CD14-positive monocyte (primary cell): ENCODE measurements at places on chromosomes 3 and 15. TPM values are rescaled to one million over a fixed set of nuclear protein-coding genes. Genes with fewer than 3 reads are reported as not detected.

DNA sequence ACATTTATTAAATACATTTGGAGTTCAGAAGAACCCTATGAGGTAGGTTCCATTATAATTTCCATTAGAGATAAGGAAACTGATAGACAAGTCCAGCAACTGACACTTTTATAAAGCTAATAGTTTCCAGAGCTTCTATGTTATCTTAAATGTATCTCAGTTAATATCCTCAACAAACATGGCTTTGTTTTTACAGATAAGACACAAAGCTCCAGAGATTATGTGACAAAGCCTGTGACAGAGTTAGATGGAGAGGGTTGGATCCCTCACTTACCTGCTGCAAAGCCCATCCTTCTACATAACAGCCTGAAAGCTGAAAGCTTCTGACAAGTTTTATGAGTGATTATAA is 473 bp upstream of the COMMD2 start:
- peaks cover 24% of the 10 kb centered on the region for H3K4me1 ChIP-seq
- H3K4me3 ChIP-seq, result peak overlapping the region; percentile 86
- no peak overlapping the region for H3K27ac ChIP-seq
- peaks cover 20% of the 10 kb centered on the region for H3K36me3 ChIP-seq

Gene PPP1R14D
- polyA plus RNA-seq, result not detected

Gene ITPKA
- polyA plus RNA-seq, result not detected

- no peaks in the 10 kb centered on the region for H3K4me1 ChIP-seq
- DNase-seq, result no peak
- no peak overlapping the region for H3K4me3 ChIP-seq
- H3K36me3 ChIP-seq, result no peaks in the 10 kb centered on the region
Observed at GRCh38 chr3:51176923-51177322, 208.2 kb upstream of the MANF start.

GRCh38 chr15:31332020-31332680 is 5.5 kb downstream of the KLF13 start:
- H3K4me1 ChIP-seq, result peaks cover 84% of the 10 kb centered on the region
- H3K36me3 ChIP-seq, result peaks cover 25% of the 10 kb centered on the region
- no peak overlapping the region for H3K27ac ChIP-seq

DNA sequence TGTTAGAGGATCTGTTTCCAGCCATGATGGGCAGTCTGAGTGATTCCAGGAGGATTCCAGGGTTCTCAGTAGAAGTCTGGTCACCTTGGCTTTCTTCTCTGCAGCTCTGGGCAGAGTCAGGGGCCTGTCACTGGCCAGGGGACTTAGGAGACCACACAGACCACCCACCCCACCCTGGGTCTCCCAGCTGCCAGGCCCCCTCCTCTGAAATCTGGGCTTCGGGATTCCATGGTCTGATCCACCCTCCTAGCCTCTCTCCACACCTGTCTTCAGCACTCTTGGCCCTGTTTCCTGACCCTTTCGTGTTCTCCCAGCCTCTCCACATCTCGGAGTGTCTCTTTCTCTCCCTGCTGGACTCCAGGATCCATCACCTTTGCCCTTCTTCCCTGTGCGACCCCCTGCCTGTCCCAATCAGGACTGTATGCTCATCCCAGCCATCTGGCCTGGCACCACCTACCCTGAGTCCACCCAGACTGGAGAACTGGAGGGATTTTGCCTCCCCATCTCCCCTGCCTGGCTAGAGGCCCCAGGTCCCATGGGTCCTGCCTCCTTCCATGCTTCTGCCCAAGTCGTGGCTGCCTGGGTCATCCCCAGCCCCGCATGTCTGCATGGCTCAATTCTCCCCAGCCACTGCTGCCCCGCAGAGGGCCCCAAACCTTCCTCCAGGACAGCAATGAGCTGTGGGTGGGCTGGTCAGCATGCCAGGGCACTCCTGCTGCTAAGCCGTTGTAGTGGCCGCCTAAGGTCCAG is 34.3 kb downstream of the GOLGA6L10 start:
- H3K4me1 ChIP-seq, result no peaks in the 10 kb centered on the region
- DNase-seq, result no peak
- no peak overlapping the region for H3K4me3 ChIP-seq
- no peaks in the 10 kb centered on the region for H3K36me3 ChIP-seq

Gene DPPA2
- not detected for polyA plus RNA-seq

- no peaks in the 10 kb centered on the region for H3K27me3 ChIP-seq
- H3K4me1 ChIP-seq, result no peaks in the 10 kb centered on the region
- H3K4me3 ChIP-seq, result no peak overlapping the region
Observed at GRCh38 chr15:33358306-33358705, 47.5 kb downstream of the RYR3 start.

GRCh38 chr15:88490036-88490435 is 22.5 kb downstream of the MRPS11 start:
- H3K4me3 ChIP-seq, result no peak overlapping the region
- H3K4me1 ChIP-seq, result peaks cover 14% of the 10 kb centered on the region
- no peaks in the 10 kb centered on the region for H3K36me3 ChIP-seq
- no peak for DNase-seq
- no peak overlapping the region for H3K27ac ChIP-seq

DNA sequence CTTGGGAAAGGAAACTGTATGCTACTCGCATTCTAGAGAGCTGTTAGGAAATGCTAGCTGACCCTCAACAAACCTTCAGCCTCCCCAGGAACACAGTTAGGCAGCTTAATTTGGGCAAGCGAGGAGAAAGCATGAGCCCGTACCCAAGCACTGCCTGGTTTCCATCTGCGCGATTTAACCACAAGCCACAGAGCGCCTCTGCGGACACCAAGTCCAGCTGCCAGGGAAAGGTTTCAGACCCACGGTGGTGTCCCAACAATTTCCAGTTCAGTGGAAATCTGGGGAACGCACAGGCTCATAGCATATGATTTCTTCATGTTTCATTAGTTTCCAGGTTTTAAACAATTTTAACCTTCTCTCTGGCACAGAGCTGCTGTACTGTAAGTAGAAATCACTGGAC is 617.6 kb downstream of the FHIT start:
- no peak overlapping the region for H3K4me3 ChIP-seq
- H3K27me3 ChIP-seq, result no peaks in the 10 kb centered on the region
- H3K27ac ChIP-seq, result no peak overlapping the region
- H3K36me3 ChIP-seq, result no peaks in the 10 kb centered on the region
- no peaks in the 10 kb centered on the region for H3K4me1 ChIP-seq

Gene PLA1A
- polyA plus RNA-seq, result not detected

GRCh38 chr3:24519368-24520100 is 24.9 kb upstream of the THRB start:
- DNase-seq, result no peak
- H3K27ac ChIP-seq, result no peak overlapping the region
- no peak overlapping the region for H3K4me3 ChIP-seq
- no peaks in the 10 kb centered on the region for H3K36me3 ChIP-seq
- H3K4me1 ChIP-seq, result peaks cover 13% of the 10 kb centered on the region

- H3K4me1 ChIP-seq, result peaks cover 44% of the 10 kb centered on the region
- H3K27ac ChIP-seq, result no peak overlapping the region
- no peaks in the 10 kb centered on the region for H3K27me3 ChIP-seq
- no peaks in the 10 kb centered on the region for H3K36me3 ChIP-seq
- no peak for DNase-seq
- no peak overlapping the region for H3K4me3 ChIP-seq
Observed at GRCh38 chr3:12465151-12465835, 19.0 kb upstream of the TSEN2 start.

DNA sequence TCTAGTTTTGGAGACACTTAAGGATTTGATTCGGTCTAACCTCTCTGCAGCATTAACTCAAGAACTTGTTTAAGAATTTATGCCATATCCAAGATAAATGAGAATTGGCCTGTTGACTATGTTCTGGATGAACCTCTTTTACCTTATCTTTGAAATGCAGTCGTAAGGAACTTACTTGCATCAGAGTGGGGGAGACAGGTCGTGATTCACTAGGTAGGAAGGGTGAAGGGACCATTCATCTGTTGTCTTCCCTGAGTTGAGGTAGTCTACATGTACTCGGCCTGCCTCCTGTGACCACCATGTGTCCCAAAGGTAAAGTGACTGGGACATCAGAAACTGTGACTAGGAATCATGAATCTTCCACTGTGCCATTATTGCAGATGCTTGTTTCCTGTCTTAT is 248.0 kb upstream of the P2RY1 start:
- no peak overlapping the region for H3K27ac ChIP-seq
- no peaks in the 10 kb centered on the region for H3K36me3 ChIP-seq
- H3K4me1 ChIP-seq, result no peaks in the 10 kb centered on the region
- no peak overlapping the region for H3K4me3 ChIP-seq

DNA sequence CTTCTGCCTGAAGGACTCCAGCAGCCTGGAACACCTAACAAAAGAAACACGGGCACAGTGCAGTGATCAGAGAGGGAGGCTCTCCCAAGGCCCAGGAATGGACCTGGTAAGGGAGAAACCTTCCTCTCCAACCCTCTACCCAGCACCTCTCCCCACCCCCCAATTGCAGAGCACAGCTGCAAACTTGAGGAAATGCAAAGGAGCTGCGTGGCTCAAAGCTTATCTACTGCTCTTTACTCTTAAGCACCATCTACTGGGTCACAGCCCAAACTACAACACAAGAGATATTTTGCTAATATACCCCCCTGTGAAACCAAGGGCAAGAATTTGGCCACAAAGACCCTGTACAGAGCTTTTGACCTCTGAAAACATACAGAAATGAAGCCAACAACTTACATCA is 328.3 kb downstream of the OXSM start:
- H3K27me3 ChIP-seq, result no peaks in the 10 kb centered on the region
- H3K4me1 ChIP-seq, result no peaks in the 10 kb centered on the region
- DNase-seq, result no peak
- no peaks in the 10 kb centered on the region for H3K36me3 ChIP-seq
- no peak overlapping the region for H3K27ac ChIP-seq

GRCh38 chr3:53089511-53089910 is 40.7 kb downstream of the RFT1 start:
- no peak overlapping the region for H3K27ac ChIP-seq
- H3K27me3 ChIP-seq, result no peaks in the 10 kb centered on the region
- H3K4me3 ChIP-seq, result no peak overlapping the region

- no peak for DNase-seq
- H3K4me1 ChIP-seq, result peaks cover 37% of the 10 kb centered on the region
- H3K27ac ChIP-seq, result no peak overlapping the region
Observed at GRCh38 chr15:94293411-94294402, 62.3 kb downstream of the MCTP2 start.

Gene SLC2A2
- polyA plus RNA-seq, result not detected in 2 replicates

DNA sequence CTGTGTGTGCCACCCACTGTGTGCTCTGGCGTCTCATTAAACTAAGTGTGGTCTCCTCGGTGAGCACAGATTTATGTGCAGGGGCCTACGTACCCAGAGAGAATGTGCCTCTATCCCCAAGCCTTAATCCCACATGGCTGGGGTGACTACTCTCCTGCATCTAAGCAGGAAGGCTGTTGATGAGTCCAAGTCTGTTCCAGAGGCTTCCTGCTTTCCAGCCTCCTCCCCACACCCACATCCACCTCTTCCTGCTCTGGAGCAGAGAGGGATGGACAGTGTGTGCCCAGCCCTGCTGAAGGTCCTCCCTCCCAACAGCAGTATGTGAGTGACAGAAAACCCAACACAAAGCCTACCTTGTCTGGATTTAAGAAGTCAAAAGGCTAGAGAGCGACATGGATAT is 38.8 kb upstream of the BCL2L10 start:
- no peak overlapping the region for H3K4me3 ChIP-seq
- H3K4me1 ChIP-seq, result no peaks in the 10 kb centered on the region
- H3K36me3 ChIP-seq, result no peaks in the 10 kb centered on the region

Gene TRH
- polyA plus RNA-seq, result not detected

DNA sequence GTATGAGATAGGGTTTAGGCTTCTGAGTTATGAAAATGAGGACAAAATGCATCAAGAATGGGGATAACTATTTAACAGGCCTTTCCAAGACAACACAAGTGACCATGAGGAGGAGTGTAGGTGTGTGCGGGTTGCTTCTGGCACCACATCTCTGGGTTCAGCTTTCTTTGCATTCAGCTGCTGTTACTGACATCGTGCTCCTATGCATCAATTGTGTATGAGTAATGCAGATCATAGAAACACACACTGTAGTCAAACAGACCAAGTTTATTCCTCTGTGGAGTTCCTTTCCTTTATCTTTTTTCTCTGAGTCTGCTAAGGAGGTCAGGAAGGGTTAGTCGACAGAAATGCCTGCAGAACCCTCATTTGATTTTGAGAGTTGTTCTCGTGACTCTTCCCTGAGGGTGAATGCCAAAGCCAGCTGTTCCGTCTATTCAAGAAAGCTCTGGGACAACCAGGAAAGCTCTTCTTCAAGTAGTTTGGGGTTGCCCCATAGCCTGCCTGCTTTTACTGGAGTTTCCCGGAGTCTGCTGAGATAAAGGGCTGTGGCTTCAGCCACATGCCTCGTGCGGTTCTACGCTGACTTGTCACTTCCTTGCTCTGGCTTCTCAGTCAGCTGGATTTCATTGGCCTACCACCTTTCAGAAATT is 136.7 kb upstream of the TLE3 start:
- peaks cover 14% of the 10 kb centered on the region for H3K4me1 ChIP-seq
- no peak overlapping the region for H3K4me3 ChIP-seq
- H3K27me3 ChIP-seq, result peaks cover 2% of the 10 kb centered on the region

Gene CCDC54
- not detected in 2 replicates for polyA plus RNA-seq

DNA sequence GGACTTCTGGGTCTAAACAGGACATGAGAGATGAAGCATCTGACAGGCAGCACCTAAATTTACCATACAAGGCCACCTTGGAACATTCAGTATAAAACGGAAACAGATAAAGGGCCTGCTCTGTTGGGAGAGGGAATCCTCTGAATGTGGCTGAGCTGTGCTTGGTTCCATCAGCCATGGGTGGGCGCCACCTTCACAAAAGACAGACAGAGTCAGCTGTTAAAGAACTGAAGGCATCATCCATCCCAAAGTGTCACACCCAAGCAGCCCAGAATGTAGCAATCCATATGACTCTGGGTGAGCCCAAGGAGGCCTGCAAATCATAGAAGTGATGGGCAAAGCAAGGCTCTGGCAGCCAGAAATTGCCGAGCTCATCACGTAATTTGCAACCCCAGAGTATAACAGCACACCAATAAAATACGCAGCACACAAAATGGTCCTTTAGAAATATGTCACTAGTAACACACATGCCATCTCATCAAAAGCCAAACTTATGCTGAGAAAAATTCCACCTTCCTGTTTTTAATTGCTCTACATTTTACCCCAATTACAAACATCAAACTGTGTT is 24.8 kb upstream of the RBP1 start:
- no peak overlapping the region for H3K4me3 ChIP-seq
- no peaks in the 10 kb centered on the region for H3K36me3 ChIP-seq
- H3K27ac ChIP-seq, result no peak overlapping the region
- no peaks in the 10 kb centered on the region for H3K27me3 ChIP-seq
- H3K4me1 ChIP-seq, result no peaks in the 10 kb centered on the region

- H3K4me1 ChIP-seq, result no peaks in the 10 kb centered on the region
- DNase-seq, result no peak
- H3K4me3 ChIP-seq, result no peak overlapping the region
- no peaks in the 10 kb centered on the region for H3K27me3 ChIP-seq
- no peak overlapping the region for H3K27ac ChIP-seq
Observed at GRCh38 chr3:113659101-113659541, 37.3 kb downstream of the USF3 start.

DNA sequence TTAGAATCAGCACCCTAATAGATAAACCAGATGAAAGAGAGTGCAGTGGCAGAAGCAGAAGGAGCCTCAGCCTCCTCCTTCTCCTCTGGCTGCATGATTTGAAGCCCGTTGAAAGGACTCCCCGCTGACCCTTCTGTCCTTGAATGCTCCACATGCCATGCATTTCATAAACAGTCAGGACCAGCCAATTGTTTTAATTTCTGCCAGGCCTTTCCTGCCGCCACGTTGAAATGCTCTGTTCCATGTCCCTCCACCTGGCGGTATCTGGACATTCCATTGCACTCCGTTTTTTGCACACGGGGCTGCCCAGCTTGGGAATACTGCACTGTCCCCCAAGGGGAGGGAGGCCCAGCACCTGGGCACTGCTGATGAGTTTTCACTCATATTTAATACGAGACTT is 35.2 kb upstream of the GLCE start:
- no peaks in the 10 kb centered on the region for H3K36me3 ChIP-seq
- peaks cover 32% of the 10 kb centered on the region for H3K4me1 ChIP-seq
- peak overlapping the region; percentile 84 for H3K27ac ChIP-seq
- H3K27me3 ChIP-seq, result no peaks in the 10 kb centered on the region
- no peak overlapping the region for H3K4me3 ChIP-seq
